ENCODE measurements at places on chromosomes 12 and 14. TPM values are rescaled to one million over a fixed set of nuclear protein-coding genes. Genes with fewer than 3 reads are reported as not detected.

DNA sequence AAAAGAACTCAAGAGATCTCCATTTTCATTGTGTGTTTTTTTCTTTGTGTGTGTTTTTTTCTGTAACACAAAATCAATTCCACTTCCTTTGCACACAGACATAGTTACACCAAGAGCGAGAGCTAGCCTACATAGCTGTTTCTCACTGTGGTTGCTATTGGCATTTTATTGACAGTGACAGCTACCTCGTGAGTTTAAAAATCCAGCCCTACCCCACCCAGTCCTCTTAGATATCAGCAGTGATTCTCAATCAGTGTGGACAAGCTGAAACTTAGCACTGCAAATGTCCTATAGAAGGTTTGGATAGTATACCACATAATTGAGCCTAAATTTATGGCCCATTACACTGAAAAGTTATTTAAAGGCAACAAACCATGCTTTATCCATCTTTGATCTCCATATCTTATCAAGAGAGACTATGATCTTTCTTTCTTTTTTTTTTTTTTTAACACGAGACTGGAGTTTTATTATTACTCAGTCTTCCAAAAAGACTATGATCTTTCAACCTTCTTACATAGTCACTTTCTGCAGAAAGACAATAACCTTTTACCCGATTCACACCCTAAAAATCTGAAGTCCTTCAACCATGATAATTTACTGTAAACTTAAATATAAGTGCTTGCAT is 46.8 kb downstream of the ATP2B1 start:
- DNase-seq, result no peak
- peaks cover 2% of the 10 kb centered on the region for H3K36me3 ChIP-seq
- no peak overlapping the region for H3K27ac ChIP-seq
- no peaks in the 10 kb centered on the region for H3K27me3 ChIP-seq

DNA sequence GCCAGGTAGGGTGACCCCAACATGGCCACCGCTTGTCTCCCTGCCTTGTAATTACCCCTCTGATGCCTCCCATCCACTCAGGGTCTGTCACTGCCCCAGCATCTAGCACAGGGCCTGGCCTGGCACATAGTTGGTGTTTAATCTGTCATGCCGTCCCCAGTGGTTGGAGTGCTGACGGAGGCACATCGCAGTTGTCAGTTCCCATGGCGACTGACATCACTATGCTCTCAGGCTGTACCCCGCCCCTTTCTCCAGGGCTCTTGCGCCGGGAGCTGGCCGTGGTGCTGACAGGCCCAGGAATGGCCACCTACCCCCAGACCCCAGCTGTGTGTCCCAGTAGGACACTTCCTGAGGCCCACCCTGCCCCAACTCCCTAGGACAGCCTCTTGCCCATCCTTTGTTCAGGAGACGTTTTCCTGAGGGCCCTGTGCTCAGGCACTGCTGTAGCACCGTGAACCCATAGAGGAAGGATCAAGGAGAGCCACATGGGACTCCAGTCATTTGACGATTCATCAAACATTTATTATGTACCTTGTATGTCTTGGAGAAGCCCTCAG is 23.0 kb downstream of the FAM222A start:
- no peak overlapping the region for H3K27ac ChIP-seq
- H3K4me1 ChIP-seq, result no peaks in the 10 kb centered on the region
- H3K36me3 ChIP-seq, result no peaks in the 10 kb centered on the region
- H3K27me3 ChIP-seq, result peaks cover 17% of the 10 kb centered on the region
- no peak overlapping the region for H3K4me3 ChIP-seq

DNA sequence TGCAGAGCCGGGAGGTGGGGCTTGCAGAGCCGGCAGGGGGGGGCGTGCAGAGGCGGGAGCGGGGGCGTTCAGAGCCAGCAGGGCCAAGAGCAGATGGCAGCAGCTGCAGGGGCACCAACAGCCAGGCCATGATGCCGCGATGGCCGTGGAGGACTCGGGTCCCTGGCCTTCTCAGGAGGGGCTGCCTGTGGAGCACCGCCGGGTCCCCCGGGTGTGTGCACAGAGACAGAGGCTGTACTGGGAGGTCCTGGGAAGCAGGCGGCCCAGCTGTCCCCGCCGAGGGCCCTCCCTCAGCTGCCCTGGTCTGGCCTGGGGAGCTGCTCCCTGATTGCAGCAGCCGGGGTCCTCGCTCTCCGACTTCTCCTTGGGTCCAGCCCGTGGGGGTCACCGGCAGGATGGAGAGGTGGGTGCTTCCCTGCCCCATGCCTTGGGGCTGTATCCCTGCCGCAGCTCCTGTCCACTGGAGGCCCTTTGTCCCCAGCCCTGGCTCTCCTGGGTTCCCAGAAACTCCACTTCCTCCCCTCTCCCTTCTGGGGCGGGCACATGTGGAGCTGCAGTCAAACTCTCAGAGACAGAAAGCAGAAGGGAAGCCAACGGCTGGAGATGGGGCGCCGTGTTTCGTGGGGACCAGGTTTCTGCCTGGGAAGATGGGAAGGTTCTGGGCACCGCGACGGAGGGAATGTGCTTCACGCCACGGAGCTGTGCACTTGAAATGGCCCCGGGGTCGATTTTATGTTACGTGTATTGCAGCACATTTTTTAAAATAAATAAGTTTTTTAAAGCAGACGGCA is 75.8 kb upstream of the GALNT9 start:
- H3K36me3 ChIP-seq, result no peaks in the 10 kb centered on the region
- peaks cover 5% of the 10 kb centered on the region for H3K27me3 ChIP-seq
- no peak overlapping the region for H3K27ac ChIP-seq
- no peak overlapping the region for H3K4me3 ChIP-seq
- no peaks in the 10 kb centered on the region for H3K4me1 ChIP-seq

- no peak overlapping the region for H3K27ac ChIP-seq
- H3K36me3 ChIP-seq, result no peaks in the 10 kb centered on the region
- no peaks in the 10 kb centered on the region for H3K4me1 ChIP-seq
- H3K27me3 ChIP-seq, result peaks cover 7% of the 10 kb centered on the region
Observed at GRCh38 chr12:127550271-127550670, 716.7 kb upstream of the TMEM132C start.

DNA sequence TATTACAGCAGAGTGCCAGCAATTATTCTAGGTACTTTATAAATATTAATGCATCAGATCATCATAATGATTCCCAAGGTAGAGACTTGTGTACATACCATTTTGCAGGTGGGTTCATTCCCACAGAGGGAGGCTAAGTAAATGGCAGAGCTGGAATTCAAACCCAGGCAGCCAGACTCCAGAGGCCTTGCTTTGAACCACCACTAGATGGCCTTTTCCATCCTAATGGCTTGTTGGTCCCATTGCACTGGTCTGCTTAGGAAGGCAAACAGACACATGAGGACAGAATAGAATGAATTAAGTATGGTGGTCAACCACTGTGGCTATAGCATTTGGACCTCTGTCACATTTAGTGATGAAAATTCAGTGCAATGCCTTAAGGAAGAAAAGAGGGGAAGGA is 158.7 kb downstream of the METTL25 start:
- no peaks in the 10 kb centered on the region for H3K4me1 ChIP-seq
- DNase-seq, result no peak
- peaks cover 4% of the 10 kb centered on the region for H3K27me3 ChIP-seq
- H3K27ac ChIP-seq, result no peak overlapping the region
- H3K36me3 ChIP-seq, result no peaks in the 10 kb centered on the region
- H3K4me3 ChIP-seq, result no peak overlapping the region

DNA sequence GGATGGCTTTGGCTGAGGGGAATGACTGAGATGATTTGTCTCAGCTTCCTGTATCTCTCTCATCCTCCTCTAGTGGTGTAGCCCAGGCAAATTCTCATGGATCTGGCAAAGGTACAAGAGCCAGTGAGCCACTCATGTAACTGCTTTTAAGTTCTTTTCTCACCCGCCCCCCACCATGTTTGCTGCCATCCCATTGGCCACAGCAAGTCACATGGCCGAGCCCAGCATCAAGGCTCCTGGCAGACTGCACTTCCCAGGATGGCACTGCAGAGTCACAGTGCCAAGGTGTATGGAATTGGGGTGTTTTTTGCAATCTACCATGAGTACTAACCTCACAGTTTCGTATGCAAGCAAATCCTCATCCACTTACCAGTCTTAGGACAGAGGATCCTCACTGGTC is 50.9 kb downstream of the CHST11 start:
- no peaks in the 10 kb centered on the region for H3K27me3 ChIP-seq
- DNase-seq, result no peak
- H3K36me3 ChIP-seq, result peaks cover 49% of the 10 kb centered on the region
- H3K4me1 ChIP-seq, result peaks cover 79% of the 10 kb centered on the region

GRCh38 chr14:95362138-95362494 is 42.4 kb upstream of the CLMN start:
- H3K4me3 ChIP-seq, result no peak overlapping the region
- H3K36me3 ChIP-seq, result no peaks in the 10 kb centered on the region
- H3K27ac ChIP-seq, result no peak overlapping the region

DNA sequence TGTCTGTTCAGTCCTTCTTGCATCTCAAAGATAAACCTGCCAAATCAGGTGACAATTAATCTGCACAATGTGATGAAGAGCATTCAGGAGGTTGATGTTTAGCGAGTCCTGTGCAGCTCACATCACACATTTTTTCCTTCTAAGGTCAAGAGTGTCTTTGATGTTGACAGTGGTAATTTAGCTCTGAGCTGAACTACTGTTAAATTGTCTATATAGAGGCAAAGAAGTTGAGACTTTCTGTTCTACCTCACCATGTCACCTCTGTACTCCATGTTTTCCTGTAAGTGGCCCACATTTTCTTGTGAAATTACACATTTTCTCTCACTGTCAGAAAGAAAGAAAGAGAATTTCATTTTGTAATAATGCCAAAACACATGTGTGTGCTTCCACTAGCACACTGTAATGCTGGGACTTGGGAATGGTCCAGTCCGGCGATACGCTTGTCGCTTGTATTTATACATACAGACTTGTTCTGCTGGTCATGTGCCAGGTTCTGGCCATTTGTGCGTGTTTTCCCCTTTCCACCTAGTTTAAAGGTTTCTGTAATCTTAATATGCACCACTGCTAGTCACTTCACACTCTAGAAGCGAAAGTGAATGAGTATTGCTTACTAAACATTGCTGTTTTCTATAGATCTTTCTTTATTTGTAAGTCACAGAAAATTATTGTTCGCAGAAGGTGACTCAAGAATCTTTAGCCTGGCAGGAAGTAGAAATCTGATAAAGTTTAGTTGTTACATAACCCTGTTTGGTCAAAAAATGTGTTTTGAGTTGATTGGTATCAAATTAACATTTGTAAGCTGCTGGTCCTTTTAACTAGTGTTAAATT is 328.9 kb downstream of the TMTC2 start:
- no peak for DNase-seq
- H3K27ac ChIP-seq, result no peak overlapping the region
- no peaks in the 10 kb centered on the region for H3K27me3 ChIP-seq
- no peaks in the 10 kb centered on the region for H3K4me1 ChIP-seq

DNA sequence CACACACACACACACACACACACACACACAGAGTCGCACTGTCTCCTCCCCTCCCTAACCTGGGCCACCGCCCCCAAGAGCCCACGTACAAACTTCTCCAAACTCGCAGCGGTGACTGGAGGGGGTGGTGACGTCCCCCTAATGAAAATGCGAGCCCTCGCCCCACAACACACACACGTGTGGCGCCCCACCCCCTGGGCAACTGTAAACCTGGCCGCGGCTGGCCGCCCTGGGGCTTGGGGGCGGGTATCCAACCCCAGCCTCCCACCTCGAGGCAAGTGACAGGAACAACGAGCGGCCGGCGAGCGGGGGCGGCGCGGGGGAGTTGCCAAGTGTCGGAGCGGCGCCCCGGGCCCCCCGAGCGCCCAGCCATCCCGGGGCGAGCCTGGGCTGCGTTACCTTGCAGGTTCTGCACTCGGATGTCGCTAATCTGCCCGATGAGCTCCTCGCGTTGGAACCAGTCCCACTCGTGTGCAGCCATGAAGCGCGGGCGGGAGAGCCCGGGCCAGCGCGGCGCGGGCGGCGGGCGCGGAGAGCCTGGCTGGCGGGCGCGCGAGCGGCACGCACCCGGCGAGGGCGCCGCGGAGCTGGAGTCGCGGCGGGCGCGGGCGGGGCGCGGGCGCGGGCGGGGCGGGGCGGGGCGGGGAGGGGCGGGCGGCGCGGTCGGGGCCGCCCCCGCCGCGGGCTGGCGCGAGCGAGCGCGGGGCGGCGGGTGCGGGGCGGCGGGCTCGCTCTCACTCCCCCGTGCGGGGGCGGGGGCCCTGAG is at the start of gene CLMN:
Gene CLMN, minus strand, starts transcription at position 597 of the 766 bp plus-strand sequence. Its CDS starts 116 bp downstream, at position 481.
- DNase-seq, result peak; percentile 30
- H3K27me3 ChIP-seq, result peaks cover 47% of the 10 kb centered on the region
- peaks cover 17% of the 10 kb centered on the region for H3K4me1 ChIP-seq
- H3K27ac ChIP-seq, result no peak within 1 kb of the TSS

DNA sequence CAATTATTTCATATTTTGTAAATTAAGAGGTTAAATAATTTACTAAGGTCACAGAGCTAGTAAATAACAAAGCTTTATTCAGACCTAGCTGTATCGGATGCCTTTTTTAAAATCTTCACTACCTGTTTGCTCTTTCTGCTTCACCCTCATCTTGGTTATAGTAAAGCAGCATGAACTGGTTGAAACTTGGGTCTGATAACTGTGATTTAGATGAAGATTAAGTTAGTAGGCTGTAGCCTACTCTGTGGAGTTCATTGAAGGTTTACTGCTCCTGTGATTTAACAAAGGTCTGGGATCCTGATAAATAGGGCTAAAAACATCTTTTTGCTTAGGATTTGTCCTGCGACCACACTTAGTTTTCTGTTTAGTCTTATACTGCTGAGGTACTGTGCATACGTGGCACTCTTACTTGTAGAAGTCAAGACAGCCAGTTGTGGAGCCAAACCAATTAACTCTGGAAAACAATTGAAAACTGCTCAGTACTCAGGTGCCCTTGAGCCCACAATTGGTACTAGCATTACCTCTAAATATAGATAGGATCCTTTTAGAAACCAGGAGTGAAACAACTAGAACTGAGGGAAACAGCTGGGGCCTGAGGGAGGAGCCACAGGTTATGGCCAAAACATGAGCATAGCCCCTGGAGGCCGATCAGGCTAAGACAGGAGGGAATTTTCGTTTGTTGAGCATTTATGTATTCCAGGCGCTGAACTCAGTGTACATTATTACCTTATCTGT is 2.3 kb downstream of the SPATS2 start:
- H3K4me1 ChIP-seq, result peaks cover 49% of the 10 kb centered on the region
- DNase-seq, result peak; percentile 29
- no peak overlapping the region for H3K4me3 ChIP-seq
- H3K36me3 ChIP-seq, result peaks cover 6% of the 10 kb centered on the region

DNA sequence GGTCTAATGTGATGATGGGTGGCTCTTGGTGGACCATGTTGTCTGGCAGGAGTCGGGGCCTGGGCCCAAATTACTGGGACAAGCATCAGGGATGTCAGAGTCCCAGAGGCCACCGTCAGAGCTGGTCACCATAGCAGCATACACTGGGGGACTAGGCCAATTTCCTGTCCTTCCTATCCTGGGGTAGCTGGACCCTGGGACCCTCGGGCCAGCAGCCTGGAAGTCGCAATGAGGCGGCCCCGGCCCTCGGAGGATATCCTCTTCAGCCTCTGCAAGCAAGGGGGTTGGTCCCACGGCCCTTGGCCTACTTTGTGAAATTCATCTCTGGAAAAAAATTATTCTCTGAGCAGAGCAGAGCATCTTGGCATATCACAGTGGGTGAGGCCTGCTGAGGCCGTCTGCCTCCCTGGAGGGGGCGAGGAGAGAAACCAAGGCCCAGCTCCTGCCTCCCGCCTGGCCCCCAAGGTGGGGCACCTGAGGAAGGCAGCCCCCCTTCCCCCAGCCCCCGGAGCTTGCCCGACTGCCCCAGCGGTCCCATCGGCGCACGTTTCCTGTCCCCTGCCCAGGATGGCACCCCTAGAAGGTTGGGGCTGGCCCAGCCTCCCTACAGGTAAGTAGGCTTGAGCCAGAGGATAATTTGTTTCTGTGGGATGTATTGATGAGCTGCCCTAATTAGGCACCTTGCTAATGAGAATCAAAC is 135.0 kb upstream of the MYL2 start:
- H3K27me3 ChIP-seq, result no peaks in the 10 kb centered on the region
- no peak for DNase-seq
- H3K4me3 ChIP-seq, result no peak overlapping the region

Gene TTC6
- total RNA-seq, result not detected

Gene MGP
- not detected for total RNA-seq

Gene GCH1
- 54.8 TPM for total RNA-seq

All from activated CD4-positive, alpha-beta T cell treated with anti-CD3 and anti-CD28 coated beads, Interleukin-2, amount 10 ng/mL, durations not matched to agents 7 days and 5 days (primary cell).